Inflammatory macrophage treated with lipopolysaccharide for 4 hours (primary cell): ENCODE measurements at places on chromosomes 7 and 10.

- DNase-seq, result no peak
Observed at GRCh38 chr7:13189668-13190067, 502.2 kb downstream of the ARL4A start.

GRCh38 chr10:25102147-25102822 lies 72.5 kb upstream of the GPR158 start:
- no peak for DNase-seq

DNA sequence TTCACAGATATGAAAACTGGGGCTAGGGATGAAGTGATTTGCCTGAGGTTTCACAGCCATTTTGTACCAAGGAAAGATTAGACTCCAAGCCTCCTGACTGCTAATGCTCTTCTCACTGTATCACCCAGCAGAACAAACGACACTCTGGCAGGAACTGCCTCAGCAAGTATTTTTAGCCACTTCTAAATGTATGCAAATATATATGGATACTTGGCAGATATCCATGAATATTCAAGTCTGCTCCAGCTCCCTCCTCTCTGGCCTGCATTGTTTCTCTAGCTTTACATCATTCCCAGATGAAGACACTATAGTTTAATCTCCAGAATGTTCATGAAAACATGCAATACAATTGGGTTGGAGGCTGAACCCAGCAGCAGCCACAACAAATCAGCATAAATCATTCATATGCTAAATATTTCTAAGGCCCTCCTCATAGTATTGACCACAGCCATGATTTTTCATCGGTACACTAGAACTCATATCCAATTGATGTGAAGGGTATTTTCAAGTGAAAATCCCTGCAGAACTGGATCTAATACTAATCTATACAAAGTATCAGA lies 65.5 kb downstream of the HPSE2 start:
- DNase-seq, result no peak

- DNase-seq, result no peak
Observed at GRCh38 chr7:153510674-153511073, 541.5 kb upstream of the DPP6 start.

DNA sequence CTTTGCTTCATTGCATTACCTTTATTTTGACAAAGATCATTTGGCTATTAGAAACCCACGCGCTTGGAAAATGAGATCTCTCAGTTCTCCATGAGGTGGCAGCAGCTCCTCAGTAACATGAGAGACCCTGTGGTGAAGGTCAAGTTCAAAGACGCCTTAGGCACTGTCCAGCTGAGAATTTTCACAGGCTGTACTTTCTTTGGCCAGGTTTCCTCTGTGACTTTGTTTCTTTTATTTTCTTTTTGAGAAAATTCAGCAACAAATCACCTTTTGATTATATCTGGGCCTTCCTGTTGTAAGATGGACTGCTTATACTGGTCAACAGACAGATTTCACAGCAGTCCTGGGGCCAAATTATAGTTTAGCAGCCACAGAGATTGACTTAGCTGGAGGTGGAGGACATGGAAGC lies 54.5 kb downstream of the RAB18 start:
- peak; percentile 59 for DNase-seq

GRCh38 chr7:79612022-79612421 lies 158.6 kb upstream of the MAGI2 start:
- no peak for DNase-seq

DNA sequence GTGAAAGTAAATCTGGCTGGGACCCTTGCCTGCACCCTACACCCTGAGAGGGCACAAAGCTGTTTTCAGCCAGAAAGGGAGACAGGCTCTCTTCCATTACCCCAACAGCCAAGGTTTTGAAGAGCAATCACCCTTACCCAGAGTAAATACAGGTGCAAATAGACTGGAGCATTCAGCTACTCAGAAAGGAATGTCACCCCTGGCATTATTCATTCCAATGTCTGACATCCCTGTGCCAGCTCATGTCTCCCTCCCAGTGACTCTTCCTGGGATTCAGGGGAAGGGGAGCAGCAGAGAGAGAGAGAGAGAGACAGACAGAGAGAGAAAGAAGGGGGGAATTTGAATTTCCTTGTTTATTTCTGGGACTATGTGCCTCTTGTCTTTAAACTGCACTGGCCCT lies 611.8 kb downstream of the SORCS3 start:
- no peak for DNase-seq

GRCh38 chr10:77975086-77975666 lies 48.6 kb upstream of the DLG5 start:
- no peak for DNase-seq

DNA sequence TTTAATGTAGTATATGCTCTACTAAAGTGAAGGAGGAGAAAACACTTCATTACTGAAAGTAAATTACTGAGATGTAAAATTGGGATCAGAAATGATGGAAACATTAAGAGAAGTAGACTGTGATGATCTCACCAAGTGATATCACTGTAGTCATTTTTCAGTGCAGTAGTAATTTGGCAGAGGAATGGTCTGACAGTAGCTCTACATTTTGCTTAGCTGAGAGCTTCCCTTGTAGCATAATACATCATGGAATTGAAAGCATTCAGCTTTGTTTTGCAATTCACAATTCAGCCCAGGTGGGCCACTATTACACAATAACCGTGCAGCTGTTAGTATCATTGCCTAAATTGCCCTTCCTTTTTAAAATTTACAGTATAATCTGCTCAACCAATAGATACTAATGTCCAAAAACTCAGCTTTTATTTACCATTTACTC lies 19.4 kb upstream of the CABCOCO1 start:
- no peak for DNase-seq

DNA sequence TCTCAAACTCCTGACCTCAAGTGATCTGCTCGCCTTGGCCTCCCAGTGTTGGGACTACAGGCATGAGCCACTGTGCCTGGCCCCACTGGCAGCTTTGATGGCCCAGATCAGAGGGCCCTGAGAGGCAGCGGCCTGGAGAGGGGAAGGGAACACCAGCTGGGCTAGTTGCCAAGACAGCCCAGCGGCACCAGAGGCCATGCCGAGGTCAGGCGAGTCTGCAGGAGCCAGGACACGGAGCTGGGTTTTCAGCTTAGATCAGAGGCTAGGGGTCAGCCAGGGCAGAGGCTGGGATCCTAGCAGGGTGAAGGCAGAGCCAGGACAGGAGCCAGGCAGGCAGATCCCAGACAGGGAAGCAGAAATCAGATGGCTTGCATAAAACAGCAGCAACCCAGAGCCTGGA lies 92.9 kb downstream of the MYL10 start:
- no peak for DNase-seq

DNA sequence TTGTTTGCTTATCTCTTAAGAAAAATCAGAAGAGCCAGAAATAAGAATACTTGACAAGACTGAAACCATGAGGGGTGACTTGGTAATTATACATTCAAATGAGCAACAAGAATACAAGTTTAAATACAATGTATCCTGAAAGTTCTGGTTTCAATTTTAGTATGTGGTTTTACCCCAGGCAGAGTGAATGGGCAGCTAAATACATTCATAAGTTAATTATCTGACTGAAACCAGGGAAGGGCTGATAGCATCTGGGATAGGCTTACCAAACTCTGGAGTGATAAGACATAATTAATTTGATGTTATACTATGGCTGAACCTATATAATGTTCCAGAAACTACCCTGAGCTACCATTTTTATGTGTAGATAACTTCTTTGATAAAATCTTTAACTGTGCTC lies 252.2 kb upstream of the PLXNA4 start:
- DNase-seq, result no peak

GRCh38 chr7:47031786-47032535 lies 550.0 kb downstream of the TNS3 start:
- DNase-seq, result no peak

DNA sequence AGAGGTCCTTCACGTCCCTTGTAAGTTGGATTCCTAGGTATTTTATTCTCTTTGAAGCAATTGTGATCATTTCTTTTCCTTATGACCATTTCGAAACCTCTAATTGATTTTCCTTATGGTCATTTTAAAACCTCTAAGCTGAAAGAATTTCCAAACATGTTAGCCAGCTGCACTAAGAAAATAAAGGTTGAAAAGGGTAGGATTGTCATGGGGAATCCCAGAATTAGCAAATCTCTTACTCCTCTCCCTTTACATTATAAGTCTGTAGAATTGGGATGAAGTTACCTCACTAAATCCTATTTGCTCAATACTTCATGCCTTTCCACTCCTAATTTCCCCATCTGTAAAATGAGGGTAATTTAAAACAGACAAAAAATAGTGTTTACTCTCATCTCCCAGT lies 79.5 kb downstream of the FAM185A start:
- peak; percentile 22 for DNase-seq

DNA sequence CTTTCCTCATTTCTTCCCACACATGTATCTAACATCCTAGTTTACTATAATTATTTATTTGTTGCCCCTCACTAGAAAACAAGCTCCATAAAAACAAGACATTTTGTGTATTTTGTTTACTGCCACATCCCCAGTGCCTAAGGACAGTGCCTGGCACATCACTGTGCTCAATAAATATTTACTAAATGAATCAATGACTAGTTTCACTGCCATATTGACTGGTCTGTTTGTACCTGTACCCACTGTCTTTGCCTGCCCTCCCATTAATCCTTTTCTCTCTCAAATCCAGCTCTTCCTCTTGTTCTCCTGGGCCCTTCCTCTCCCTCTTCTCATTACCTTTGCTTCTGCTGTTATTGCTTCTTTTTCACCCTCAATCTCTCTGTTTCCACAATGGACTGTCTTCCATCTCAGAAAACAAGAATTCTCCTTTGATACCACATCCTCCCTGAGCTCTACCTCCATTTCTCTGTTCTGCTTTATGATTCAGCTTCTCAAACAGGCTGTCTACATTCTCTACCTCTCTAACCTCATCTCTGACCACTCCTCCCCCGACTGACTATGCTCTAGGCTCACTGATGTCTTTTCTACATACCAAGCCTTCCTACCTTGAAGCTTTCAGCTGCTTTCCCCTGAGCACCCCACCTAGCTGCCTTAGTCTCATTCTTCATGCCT lies 8.3 kb upstream of the FAM133B start:
- no peak for DNase-seq

- DNase-seq, result no peak
Observed at GRCh38 chr10:18545621-18546305, 105.6 kb downstream of the NSUN6 start.

DNA sequence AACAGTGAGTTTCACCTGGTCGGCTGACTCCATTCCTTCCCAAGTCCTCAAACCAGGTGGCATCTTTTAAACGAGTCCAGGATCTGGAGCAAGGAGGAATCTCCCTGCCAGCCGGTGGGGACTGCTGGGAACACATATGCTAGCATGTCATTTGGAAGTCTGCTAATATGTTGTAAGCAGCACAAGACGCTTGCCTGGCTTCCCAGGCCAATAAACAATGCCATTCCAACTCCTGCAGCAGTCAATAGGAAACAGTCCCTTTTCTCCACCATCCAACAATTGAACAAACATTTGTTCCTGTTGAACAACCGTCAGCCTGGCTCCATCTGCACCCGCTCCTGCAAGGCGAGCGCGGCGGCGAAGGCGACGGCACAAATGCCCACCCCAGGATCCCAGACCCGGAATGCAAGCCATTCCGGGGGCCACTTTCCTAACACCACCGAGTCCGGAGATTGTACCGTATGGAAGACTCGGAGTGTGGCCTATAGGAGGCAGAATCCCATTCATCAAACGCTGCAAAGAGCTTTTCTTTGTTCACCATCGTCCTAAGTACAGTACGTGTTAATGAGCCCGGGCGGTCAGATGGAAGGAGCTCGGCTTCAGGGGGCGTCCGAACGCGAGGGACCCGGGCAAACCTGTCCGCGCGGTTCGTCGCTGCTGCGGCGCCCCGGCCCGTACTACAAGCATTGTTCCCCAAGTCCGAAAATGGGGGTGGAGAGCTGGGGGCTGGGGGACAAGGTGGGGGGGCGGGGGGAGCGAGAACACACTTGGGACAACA lies 1.6 kb downstream of the FAM53B start:
- peak; percentile 38 for DNase-seq

DNA sequence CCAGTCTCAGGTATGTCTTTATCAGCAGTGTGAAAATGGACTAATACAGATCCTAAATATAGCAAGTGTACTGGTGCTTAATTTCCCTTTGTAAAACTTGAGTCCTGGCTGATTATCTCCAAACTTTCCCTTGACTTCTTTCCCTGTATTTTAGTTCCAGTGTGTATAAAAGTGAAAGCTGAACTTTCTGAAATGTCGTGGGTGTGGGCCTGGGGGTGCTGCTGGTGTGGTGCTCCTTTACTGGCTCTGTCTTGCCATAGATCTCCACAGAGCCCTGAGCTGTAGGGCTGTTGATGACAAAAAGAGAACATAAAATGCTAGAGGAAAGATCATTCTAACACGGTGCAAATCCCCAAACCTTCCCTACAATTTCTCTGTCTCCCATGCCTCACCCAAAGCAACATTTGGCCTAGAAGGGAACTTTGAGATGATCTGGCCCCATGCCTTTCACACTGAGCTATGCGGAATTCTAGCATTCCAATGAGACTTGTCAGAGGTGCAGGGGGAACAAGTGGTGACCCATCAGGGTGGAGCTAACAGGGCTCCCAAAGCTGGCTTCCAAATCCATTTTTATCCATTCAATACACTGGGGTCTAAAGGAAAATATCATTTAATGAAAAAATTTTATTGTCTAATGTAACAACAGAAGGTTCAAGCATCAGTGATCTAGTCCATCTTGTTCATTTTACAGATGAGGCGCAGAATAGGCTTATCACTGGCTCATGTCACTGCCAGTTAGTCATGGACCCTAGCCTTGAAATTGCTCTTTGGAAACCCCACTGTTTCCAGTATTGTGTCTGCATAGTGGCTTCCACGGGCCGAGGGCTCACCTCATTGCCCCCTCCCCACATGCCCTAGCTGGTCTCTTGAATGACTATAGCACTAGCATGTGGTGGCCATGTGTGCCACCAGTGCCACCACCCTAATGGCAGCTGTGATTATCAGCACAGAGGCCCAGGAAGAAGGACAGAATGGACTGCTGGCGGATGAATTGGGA lies 1000.9 kb downstream of the LRMDA start:
- DNase-seq, result no peak

DNA sequence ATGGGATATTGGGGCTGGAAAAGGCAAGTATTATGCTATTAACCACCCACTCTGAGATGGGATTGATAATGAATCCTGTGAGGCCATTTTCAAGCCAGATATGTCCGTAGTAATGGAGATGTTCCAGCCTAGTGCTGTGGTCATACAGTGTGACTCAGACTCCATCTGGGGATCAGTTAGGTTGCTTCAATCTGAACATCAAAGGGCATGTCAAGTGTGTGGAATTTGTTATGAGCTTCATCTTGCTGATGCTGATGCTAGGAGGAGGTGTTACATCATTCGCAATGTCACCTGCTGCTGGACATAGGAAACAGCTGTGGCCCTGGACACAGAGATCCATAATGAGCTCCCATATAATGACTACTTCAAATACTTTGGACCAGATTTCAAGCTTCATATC lies 144.7 kb downstream of the PLCE1 start:
- no peak for DNase-seq

DNA sequence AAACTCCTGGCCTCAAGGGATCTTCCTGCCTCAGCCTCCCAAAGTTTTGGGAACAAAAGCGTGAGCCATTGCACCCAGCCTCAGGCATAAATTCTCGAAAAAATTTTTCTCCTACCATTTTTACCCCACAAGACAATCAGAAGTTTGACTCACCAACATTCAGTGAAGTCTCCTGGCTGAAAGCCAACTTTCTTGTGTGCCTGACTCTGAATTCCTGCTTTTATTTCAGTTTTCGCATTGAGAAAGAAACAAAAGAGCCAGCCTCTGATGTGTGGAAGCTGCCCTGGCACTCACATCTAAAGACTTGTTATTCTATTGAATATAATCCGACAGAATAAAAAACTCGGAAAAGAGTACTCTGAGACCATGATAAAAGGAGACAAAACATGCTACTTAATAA lies 402.9 kb downstream of the MAGI2 start:
- no peak for DNase-seq
